ENCODE measurements at places on chromosomes 6 and 20.

DNA sequence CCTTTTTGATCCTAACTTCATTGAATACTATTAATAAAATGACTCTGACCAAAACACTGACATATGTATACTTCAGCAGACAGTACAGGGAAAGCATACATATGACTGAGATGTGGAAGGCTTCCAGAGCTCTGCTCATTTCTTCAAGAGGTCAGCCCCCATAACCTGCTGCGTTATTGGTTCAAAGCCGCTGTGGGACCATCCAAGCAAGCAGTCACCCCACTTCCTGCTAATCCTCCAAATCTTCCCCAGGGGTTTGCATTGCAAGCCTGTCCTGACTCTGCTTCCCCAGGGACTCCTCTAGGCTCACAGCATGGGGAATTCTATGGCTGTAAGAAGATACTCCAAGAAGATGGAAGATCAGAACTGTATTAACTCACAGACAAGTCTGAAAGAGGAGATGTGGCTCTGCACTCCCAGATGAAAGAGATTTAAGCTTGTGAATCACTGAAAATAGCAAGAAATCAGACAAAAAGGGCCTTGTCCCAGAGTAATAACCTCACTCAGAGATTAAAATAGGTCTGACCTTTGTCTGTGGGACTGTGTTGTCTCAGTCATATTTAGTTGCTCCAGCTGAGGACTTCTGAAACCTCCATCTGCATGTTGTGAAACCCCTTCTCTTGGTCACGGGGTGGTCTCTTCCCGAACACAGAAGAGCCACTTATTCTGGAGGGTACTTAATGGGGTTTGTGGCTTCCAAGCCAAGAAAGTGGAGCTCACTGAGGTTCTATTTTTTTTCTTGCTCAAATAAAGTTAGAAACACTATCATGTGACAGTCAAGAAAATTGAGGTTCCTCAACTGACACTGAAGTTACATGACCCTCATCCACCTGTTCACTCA, 101.5 kb upstream of the MARCKS start:
- DNase-seq, result no peak

- DNase-seq, result no peak
These were observed 22.5 kb upstream of the NHSL1 start for GRCh38 chr6:138521790-138522189.

DNA sequence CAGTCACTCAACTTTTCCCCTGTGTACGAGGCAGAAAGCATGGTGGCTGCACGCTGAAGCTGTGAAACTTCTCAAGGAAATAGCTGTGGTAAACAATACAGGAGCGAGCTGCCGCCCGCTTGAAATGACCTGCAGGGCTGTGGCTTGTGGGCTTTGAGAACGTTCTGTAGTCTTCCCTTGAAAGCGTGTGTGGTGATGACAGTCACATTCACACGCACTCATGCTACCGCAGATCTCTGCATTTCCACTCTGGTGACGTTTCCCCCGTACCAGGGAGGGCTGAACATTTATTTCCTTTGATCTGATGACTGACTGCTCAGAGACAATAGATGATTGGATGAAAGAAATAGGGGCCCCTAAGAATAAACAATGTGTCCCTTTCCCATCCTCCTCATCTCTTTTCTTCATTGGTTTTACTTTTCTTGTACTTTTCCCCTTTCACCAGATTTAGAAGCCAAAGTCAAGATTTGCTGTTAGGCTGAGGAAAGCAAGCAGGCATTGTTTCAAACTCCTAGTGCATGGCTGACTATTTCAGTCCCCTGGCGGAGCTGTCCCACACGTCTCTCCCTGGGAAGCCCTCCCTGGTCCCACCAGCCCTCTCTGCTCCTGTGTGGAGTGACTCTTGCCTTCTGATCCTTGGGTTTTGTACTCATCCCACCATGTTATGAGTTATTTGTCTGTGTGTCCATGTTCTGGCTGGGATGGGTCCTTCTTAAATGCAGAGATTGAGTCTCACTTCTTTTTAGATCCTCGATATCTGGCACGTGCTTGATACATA, 3.9 kb downstream of the SYTL3 start:
- no peak for DNase-seq

DNA sequence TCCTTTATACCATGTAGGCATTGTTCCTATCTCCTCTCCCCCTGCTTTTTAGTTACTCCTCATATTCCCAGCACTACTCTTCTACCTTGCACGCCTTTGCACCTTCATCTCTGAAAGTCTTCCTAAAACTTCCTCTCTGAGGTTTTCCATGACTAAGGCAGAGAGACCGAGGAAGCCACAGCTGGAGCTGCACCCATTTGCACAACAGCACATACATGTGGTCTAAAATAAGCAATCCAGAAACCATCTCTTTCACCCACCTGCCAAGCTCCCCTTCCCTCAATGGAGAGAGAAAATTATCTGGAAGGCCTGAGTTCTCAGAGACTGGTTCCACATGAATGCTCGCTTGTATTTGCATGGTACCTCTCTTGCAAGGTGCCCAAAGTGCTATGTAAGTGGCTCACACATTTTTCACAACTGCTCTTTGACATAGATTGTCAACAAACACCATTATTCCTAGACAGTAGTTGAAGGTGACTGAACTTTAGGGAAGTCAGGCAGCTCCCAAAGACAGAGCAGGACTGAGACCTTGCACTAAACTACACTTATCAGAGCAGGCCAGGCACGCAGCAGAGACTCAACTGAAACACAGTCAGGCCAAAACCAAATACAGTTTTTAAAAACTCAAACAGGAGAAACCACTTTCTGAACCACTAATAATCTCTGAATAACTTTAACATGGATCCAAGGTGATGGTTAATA, 313.2 kb downstream of the TFAP2A start:
- no peak for DNase-seq

- DNase-seq, result no peak
These were observed 337.5 kb upstream of the CITED2 start for GRCh38 chr6:139711804-139712585.

All from AG04450 (cell line).